Activated CD4-positive, alpha-beta T cell treated with anti-CD3 and anti-CD28 coated beads, Interleukin-2, amount 50 U/mL, for 16 hours (primary cell): ENCODE measurements at places on chromosomes 6 and 20.
A peak's percentile ranks its signal among the peaks of the same experiment; 100 is the strongest.

DNA sequence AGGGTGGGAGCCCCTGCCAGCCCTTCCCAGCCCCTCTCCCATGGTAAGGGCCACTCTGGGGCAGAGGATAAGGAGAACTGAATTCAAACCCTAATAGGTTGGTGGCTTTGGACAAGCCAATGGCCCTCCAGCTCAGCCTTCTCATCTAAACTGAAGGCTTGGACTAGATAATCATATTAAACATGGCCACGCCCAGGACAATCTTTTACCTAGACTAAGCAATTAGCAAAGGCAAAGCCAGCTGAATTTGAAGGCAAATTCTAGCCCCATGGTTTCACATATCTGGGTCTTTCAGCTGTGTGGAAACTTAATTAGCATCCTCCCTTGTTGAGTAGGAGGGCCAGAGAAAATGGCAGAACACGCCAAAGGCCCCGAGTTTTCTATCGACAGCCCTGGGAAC is 10.7 kb downstream of the SLC22A23 start:
- no peak for DNase-seq

DNA sequence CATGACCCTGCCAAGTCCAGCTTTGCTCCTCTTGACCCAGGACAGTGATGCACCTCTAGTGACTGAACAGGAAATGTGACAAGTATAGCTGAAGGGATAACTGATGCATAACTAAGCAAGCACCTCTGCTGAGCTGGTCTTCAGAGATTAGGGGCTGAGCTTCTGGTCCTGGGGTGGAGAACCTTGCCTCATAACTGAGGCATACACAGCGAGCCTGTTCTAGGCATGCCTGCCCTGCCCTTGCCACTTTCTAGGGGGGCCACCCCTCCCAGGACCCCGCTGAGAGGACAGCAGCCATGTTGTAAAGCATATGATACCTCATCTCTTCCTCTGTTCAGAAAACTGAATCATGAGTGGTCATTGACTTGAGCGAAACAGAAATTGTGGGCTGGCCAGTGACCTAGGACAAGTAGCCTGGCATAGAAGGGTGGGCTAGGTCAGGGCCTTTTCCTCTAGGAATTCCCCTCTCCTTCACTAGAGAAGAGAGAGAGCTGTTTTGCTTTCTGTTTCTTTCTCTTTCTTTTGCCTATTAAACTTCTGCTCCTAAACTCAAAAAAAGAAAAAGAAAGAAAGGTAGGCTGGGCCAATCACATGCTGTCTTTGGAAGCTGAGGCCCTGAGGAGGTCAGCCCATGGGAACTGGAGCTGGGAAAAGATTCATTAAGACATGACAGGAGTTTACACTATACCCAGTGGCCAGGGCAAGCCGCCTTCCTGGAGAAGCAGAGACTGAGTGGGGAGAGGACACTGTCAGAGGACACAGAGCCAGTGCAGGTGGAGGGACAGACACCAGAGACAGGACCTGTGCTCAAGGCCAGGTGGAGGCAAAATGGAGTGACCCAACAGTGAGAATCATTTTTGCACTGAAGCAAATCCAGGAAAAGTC is 23.1 kb downstream of the ALDH5A1 start:
- DNase-seq = no peak

DNA sequence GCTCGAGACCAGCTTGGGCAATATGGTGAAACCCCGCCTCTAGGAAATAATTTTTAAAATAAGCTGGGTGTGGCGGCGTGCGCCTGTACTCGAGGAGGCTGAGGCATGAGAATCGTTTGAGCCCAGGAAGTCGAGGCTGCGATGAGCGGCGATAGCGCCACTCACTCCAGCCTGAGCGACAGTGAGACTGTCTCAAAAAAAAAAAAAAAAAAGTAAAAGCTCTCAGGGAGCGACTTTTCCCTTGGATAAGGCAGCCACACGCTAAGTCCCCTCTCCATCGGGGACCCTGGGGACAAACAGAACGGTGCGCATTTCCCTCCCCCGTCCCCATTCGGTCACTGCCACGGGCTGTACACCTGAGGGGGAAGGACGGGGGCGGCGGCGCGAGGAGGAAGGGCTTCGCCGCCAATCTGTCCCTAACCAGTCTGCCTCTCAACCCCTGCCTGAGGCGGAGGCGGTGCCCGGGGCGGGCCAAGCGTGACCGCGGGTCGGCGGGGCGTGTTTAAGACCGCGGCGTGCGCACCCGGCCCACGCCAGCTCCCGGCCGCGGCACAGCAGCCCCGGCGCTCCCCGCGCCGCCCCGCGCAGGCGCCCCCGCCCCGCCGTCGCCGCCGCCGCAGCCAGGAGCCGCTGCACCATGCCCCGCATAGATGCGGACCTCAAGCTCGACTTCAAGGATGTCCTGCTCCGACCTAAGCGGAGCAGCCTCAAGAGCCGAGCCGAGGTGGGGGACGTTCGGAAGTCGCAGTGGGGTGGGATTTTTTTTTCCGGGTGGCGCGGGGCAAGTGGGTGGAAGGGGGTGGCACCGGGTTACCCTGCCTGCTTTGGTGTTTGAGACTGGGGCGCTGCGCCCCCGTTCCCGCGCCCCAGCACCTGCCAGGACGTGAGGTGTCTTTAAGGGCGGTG is at the start of gene GMPR:
Gene GMPR (plus strand): TSS at position 531 of the 906 bp plus-strand sequence. CDS start 107 bp downstream, at position 638.
- peak; percentile 65 for DNase-seq

DNA sequence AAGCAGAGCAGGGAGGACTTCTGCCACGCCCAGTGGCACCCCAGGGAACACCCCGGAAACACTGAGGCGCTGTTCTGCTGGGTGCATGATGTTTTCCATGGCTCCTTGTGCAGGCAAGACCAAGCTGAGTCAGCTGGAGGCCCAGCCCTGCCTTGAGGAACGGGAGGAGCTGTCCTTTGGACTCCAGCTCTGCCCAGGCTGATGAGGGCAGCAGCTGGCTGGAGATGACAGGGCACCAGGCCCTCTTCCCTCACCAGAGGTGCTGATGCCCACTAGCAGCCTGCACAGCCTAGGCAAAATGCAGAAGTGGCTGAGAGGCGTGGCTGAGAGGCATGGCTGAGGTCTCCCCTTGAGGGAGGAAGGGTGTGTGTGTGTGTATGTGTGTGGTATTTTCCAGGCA is 2.4 kb downstream of the C6orf132 start:
- no peak for DNase-seq

GRCh38 chr6:83536647-83537589 is 24.6 kb downstream of the PRSS35 start:
- DNase-seq = no peak

DNA sequence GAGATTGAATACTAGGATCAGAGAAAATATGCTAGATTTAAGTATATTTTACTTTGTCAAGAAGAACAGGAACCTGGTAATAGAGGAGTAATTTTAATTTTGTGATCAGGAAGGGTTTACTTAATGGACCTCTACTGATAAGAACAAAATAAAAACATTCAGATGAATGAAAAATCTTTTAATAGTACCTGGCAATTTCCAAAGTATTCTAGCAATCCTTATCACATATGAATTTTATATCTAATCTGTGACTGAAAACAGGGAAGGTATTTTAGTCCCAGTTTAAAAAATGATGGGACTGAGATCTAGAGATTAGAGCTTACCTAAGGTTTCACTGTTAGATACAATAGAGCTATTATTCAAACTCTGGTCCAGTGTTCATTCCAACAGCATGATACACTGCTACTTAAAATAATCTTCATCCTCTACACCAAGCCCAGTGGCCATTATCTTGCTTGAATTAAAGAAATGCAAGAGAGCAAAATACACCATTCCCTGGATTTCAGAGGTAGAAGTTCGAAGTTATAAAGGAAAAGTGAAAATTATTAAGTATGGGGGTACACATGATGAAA is 13.5 kb downstream of the SLC17A5 start:
- no peak for DNase-seq

DNA sequence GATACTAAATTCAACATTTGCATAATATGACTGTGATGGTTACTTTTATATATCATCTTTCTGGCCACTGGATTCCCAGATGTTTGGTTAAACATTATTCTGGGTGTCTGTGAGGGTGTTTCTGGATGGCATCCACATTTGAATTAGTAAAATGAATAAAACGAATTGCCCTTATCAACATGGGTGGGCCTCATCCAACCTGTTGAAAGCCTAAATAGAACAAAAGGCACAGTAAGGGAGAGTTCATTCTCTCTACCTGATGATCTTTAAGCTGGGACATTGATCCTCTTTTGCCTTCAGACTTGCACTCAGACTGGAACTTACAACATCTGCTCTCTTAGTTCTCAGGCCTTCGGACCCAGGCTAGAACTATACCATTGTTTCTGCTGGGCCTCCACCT is 57.6 kb downstream of the CD24 start:
- no peak for DNase-seq

DNA sequence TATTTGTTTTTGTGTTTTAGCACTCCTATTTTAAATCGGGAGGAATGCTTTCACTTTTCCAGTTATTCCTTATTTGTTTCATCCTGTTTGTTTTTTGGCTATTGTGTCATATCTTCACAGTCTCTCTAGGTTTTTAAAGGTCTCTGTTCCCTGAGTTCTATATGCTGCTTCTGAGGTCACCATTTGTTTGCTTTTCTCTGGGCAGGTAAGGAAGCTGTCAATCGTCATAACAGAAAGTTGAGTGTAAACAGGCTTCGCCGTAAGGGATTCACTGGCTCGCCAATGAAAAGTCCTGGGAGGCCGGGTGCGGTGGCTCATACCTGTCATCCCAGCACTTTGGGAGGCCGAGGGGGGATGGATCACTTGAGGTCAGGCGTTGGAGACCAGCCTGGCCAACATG is 48.7 kb upstream of the RPS6KA2 start:
- DNase-seq = no peak

DNA sequence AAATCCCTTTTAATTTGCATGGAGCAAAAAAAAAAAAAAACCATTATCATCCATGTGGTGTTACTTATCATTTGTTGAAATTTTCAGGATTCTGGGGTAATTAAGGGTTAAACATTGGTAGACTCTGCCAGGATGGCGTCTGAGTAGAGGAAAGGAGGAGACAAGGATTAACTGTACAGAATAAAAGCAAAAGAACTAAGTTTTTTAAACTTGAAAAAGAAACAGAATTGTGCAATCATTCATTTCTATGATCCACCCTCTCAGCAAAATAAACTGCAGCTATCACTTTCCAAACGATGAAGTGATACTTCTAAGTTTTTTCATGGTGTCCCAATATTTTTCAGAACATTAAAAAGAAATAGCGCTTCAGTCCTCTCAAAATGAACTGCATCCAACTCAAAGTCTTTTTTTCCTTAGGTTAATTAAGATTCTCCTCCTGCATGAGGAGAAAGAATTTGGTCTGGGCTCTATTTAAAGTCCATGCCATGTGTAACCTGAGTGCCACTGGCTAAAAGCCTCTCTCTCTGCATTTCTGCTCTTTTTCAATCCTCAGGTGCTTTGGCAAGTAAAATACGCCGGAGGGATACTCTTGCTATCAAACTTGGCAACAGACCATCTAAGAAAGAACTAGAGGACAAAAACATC is 69.5 kb upstream of the LTV1 start:
- DNase-seq = no peak

DNA sequence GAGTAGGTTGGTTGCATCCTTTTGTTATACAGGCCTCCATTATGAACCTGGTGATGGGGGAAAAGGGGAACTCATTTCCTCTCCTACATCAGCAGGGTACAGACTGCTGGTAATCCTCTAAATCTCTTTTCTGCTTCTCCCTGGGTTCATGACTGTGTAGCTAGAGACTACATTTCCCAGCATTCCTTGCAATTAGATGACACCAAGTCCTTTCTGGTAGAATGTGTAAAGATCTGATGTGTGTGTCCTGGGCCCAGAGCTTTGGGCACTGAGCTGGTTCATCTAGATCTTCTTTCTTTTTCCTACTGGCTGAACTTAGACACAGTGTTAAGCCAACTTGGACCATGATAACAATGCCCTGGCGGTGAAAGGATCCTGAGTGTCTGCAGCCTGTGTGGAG is 104.7 kb upstream of the IFNGR1 start:
- DNase-seq = peak; percentile 12

- no peak for DNase-seq
These were observed 4.8 kb downstream of the NFYA start for GRCh38 chr6:41077536-41077935.

DNA sequence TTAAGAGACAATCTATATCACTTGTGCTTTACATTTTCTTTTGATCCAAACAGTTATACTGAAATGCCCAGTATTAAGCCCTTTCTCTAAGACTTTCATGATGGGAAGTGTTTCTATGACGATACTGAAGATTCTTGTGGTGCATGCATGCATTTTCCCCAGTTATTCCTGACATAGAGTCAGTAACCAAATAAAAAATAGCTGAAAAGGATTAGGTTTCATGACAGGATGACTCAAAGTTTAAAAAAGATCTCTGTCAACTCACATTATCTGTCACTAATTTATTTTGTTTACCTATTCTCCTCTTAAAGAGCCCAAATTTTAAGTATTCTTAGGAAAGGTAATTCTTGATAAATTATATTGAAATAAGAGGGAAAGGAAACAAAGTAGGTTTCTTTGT is 98.4 kb downstream of the SESN1 start:
- no peak for DNase-seq

DNA sequence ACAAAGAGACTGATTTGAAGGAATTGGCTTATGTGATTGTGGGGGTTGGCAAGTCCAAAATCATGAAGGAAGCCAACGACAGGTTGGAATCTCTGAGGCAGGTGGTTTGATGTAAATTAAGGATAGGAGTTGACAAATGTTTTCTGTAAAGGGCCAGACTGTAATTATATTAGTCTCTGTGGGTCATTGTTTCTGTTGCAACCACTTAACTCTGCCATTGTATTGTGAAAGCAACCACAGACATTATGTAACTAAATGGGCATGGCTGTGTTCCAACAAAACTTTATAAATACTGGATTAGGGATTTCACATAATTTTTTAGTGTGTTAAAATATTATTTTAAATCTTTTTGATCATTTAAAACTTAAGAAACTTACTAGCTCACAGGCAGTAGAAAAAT is 199.2 kb upstream of the MYLIP start:
- no peak for DNase-seq

DNA sequence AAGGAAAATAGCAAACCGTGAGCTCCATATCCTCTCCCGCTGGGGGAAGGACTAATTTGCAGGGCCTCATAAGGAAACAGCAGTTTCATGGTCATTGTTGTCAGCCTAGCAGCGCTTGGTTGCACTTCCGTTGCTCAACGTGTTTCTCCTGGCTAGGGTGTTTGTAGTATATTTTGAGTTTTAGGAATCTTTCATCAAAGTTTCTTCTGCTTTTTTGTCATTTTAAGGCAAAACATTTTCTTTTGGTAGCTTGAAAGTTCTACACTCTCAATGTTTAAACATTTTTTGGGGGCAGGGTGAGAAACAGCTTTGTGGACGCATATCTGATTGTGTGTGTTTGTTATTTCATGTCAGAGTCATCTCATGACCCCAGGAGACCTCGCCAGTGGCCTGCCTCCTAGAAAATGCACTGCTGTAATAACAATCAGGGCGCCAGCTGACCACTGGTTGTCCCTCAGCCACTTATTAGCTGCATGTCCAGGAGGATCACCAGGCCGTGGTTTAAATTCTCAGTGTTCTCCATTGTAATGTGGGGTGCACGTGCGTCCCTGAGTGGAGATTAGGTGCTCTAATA is 20.6 kb downstream of the JARID2 start:
- no peak for DNase-seq

DNA sequence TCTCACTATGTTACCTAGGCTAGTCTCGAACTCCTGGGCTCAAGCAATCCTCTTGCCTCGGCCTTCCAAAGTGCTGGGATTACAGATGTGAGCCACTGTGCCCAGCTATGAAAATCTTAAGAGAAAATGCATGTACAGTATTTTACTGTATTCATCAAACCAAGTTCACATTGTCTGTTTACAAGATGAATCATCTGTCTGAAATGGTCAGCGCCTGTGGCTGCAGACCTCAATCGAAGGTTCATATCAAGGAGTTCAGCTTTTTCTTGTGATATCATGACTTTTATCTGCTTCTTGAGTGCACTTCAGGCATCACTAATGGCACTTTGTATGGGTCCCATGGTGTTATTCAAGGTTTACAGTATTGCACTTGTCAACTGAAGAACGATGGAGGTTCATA is 155.1 kb downstream of the SLC16A10 start:
- DNase-seq = no peak
